HFFc6 (cell line): ENCODE measurements at places on chromosomes 11 and 22.
A peak's percentile ranks its signal among the peaks of the same experiment; 100 is the strongest.

DNA sequence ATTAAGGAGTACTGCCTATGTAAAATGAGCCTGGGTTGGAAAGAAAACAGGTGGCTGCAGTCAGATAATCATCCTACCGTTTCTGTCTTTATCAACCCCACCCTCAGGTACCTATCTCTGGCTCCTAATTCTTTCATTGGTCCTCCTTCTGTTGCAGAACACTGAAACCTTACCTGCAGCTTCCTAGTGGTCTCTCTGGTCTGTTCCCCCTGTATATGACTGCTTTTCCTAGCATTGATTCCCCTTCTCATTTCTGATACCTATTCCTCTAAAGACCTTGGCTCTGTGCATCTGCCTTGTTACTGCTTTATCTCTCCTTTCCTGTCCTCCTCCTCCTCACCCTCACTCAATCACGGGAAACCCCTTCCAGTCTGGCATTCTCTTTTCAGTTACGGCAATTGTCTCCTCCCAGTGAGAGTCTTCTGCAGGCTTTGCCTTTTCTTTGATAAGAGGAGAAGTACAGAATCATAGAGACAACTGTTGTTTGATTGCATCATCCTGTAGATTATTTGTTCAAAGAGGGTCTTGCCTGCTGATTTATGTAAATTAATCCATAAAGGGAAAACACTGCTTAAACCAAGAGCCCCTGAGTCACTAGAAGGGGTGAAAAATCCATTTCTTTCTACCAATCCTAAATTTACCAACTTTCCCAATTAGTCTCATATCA is 301.2 kb downstream of the AASDHPPT start:
- no peak for DNase-seq

DNA sequence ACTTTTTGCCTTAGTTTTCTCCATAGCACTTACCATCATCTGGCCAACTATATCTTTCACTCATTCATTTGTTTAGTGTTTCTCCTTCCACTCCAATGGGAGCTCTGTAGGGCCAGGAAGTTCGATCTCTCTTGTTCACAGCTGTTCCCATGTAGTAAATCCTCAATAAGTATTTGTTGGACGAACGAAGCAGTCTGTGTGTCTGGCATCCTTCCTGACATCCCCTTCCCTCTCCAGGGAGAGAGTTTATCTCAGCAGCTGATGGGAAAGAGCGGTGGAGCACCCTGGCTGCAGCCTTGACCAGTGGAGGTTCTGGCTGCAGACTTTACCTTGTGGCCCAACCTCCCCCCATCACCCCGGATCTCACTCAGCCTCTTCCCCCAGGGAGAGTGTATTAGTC is 141.7 kb downstream of the CHST1 start:
- no peak for DNase-seq

DNA sequence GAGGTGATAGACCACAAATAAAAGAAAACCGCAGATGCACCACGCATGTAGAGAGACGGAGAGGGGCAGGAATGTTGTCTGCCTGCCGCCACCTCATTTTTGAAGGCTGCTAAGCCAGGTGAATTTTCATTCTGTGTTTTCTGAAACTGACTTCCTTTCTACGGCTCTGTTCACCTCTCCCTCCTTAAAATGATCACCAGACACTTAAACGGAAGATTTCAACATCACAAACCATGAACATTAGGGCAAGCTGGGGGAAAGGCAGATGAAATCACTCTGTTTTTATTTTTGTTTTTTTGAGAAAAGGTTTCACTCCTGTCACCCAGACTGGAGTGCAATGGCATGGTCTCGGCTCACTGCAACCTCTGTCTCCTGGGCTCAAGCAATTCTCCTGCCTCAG is 232.4 kb downstream of the MIAT start:
- DNase-seq: no peak

DNA sequence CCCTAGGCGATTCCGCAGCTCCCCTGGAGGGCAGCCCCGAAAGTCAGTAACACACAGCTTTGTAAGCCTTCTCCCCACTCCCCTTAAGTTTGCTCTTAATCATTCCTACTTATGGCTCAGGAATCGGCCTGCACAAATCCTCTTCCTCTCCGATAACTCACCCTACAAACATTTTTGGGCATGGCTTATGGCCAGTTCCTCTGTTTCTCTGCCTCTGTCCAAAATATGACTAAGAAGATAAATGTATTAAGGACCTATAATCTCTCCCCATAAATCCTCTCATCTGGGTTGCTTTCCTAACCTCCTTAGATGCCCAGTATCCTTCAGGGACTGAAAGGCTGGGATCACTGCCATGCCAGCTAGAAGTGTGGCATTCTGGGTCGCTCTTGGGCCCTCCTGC is 41.0 kb downstream of the PAMR1 start:
- DNase-seq: peak; percentile 86

- DNase-seq: no peak
Observed at GRCh38 chr11:121391914-121392313, 60.2 kb upstream of the SORL1 start.
